ENCODE measurements at places on chromosomes 12 and 14.

DNA sequence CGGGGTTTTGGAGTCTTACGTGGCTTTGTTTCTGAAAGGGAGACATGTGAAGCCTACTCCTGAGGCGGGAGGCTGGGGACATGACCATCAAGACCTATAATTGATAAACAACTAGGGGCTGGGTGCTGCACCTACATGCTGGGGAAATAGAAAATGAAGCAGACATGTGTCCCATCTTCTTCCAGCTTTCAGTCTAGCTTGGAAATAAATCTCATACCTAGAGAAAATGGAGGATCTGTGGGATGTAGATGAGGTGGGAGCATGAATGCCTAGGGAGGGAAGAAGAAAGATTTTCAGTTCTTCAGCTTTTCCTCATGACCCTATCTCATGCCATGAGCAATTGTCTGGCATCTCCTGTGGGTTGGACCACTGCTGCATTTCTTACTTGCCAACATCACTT is 22.1 kb downstream of the EMP1 start:
- no peak for DNase-seq

DNA sequence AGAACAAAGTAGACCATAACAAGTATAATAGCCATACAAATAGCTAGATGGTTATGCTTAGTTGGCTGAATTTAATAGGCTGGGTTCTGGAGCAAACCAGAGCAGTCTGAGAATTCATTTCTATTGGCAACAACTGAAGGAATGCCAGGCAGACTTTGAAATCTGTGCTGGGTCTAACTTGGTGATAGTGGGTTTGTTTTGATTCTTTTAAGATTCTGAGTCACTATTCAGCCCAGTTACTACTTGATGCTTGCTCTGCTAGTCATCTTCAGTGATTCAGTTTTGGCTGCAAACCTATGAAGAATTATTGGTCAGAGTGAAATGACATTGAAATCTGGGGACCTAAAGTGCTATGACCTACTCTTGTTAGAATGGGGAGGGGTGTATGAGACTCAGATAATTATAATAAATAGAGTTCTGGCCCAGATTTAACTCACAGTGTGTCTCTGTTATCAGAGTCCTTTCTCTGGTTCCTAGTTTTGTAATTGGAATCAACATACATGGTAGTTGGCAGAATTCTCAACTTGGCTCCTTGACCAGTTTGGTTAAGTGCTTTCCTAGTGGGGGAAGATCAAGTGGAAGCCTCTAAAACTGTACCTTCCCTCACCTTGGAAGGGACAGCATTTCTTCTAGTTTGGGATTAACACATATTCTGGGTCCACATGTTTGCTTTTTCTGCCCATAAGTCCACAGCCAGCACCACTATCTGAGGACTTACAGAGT is 43.5 kb downstream of the MNAT1 start:
- no peak for DNase-seq

GRCh38 chr14:92850492-92850891 is 56.4 kb downstream of the GOLGA5 start:
- DNase-seq, result no peak

DNA sequence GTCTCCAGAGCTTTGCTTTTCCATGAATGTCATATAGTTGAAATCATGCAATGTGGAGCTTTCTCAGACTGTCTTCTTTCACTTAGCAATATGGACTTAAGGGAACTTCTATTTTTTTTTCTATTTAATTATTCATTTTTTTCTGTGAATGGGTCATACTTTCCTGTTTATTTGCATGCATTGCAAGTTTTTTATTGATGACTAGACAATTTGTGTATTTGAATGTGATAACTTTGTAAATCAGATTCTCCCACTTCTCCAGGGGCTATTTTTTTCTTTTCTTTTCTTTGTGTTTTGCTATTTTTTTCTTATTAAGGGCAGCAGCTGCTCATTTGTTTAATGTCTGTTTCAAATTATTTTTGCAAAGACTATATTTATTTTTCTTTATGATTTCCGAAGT is 1019.8 kb upstream of the ATXN7L3B start:
- DNase-seq, result no peak

DNA sequence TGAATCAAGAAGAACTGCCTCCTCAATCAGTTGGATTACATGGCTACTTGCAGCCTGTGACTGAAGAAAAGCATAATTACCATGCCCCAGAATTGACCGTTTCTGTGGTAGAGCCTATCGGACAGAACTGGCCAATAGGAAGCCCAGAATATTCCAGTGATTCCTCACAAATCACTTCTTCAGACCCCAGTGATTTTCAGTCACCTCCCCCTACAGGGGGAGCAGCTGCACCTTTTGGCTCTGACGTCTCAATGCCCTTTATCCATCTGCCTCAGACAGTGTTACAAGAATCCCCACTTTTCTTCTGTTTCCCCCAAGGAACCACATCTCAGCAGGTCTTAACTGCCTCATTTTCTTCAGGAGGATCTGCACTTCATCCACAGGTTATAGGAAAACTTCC is 80.8 kb downstream of the RAD52 start:
- DNase-seq, result no peak
